ENCODE measurements at places on chromosomes 1 and 21.
A peak's percentile ranks its signal among the peaks of the same experiment; 100 is the strongest.

DNA sequence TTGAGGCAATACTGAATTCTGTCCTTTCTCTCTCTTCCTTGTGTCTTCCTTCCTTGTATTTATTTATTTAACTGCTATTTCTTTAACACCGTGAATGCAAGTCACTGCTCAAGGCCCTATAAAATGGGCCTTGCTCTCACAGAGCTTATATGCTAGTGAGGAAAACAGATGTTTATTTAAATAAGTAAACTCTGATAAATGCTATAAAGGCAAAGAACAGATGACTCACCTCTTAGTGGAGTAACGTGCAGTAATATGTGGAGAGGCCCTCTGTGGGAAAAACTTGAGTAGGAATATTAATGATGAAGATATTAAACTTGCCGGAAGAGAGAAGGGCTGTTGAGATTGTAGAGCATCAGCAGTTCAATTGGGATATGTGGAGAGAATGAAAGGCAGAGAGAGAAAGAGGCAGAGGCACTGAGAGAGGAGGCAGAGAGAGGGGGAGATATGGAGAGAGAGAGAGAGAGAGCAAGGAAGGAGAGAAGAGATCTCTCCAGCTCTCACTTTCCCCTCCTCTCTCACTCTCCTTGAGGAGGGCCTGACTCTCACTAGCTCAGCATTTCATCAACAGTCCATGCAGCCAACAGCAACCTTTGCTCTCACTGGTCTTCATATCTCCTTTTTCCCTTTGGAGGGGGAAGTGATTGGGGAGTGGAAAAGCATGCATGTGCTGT, 322.2 kb downstream of the LMX1A start:
- no peak for DNase-seq

GRCh38 chr21:15751546-15751945, 21.8 kb downstream of the USP25 start:
- no peak for DNase-seq

DNA sequence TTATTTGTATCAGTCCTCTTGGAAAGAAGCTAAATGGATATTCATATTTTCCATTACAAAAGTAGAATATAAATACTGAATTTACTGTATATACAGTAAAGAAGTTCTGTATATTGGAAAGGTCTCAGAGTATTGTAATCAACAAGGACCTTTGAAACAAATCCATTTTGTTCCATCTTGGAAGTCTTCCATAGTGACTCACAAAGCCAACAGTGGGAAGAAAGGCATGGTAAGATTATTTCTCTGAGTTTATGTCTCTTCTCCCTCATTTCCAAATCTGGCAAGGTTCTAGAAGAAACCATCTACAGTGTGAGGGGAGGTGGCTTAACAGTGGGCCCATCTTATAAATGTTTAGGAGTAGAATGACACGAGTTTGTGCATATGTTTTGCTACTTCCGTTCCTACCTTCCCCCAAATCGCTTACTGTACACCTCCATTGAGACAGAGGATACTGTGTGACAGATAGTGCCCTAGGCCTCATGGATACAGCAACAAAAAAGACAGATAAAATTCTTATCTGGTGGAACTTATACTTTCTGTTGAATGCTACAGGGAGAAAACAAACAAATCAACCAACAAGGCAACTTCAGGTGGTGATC, 22.1 kb upstream of the SSX2IP start:
- no peak for DNase-seq

DNA sequence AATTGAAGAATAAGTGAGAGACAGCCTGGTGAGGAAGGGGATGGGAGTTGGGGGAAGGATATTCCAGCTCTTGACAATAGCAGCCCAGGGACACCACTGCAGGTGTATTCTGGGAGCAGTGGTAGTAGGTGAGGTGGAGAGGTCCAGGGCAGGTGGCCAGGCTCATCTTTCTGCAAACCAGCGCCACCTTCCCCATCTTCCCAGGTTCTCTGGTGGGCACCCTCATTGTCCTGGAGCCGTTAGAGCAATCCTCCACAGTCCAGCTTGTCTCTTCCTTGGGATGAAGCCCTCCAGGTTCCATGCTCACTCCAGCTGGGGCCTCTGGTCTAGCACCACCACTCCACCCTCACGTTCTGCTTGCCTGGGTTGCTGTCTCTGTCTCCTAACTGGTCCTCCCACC, 97.0 kb downstream of the IER5 start:
- no peak for DNase-seq

DNA sequence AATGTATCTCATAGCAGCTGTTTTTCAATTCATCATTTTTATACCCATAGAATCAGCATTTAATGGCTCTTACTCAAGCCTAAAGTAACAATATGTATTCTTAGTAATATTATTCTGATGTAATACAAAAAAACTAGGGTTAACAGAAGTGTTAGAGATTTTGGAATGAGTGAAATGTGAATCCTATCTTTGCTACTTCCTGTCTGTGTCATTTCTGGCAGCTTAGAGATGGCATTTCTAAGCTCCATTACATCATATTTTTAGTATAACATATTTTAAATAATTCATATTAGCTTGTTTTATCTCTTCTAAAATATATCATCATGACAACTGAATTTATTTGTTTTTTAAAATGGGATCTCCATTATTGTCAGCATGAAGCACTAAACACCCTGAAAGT, 90.2 kb downstream of the LRRC7 start:
- no peak for DNase-seq

DNA sequence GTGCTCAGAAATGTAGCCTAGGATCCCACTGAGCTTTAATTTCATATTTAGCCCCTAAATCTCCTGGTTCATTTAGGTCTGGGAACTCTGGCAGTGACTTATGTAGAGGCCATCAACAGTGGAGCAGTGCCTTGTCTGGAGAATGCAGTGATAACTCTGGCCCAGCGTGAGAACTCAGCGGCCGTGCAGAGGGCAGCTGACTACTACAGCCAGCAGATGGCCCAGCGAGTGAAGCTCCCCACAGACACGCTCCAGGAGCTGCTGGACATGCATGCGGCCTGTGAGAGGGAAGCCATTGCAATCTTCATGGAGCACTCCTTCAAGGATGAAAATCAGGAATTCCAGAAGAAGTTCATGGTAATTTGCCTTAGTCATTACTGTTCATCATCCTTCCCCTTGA, 17.8 kb downstream of the GBP6 start:
- no peak for DNase-seq

DNA sequence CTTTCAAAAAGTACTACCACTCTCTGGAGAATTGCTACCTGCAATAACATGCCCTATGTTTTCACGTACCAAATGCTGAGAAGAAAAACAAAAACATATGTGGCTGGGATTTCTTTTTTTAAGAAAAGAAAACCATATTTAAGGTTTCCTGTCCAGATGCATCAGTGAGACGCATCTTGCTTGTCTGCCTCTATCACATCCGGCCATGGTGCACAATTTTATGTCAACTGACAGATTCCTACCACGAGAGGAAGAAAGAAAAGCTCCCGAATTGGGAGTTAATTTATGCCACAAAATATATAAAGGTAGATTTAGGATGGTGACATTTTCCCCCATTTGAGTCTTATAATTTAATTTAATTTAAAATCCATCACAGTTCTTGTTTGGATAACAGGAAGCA, 62.3 kb upstream of the COL24A1 start:
- no peak for DNase-seq

DNA sequence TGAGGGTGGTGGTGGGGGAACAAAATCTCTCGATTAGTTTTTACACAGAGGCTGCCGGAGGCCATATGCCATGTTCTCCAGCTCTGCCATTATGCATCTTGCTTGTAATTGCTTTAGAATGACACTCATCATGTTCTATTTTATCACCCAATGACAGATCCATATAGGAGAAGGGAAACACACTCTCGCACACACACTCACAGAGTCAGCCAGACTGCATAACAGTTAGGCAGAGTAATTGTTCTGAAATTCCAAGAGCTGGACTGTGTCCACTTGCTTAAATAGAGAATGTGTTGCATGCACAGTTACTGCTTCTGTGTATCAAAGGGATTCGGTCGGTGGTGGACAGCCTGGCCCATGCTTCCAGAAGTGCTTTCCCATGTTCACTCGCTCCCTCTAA, 30.6 kb downstream of the KCND3 start:
- no peak for DNase-seq

- peak; percentile 59 for DNase-seq
Measured at GRCh38 chr1:10210841-10211804, 753 bp downstream of the KIF1B start.

GRCh38 chr1:205339717-205340116, 17.0 kb downstream of the KLHDC8A start:
- DNase-seq = peak; percentile 78

- no peak for DNase-seq
Measured at GRCh38 chr1:147052677-147053076, 114.6 kb downstream of the NBPF12 start.

DNA sequence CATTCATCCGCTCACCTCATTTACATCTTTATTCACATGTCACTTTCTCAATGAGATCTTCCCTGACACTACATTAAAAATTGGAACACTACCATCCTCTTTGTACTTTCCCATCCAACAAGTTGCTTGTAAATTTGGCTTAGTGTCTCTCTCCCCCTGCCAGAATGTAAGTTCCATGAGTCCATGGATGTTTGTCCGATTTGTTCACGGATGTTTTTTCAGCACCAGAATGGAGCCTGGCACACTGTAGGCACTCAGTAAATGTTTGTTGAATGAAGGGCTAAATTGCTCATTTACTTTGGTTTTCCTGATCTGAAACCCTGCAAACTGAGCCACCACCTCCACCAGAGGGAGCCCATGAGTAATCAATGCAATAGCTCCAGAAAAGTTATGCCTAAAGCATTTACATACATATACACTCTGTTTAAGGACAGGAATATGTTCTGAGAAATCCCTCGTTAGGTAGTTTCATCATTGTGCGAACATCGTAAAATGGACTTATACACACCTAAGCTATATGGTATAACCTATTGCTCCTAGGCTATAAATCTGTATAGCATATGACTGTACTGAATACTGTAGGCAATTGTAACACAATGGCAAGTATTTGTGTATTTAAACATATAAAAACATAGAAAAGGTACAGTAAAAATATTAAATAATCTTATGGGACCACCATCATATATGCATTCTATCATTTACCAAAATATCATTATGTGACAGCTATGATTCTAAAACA, 2.8 kb upstream of the EYA3 start:
- DNase-seq = peak; percentile 88

GRCh38 chr1:233635765-233636502, 22.0 kb downstream of the KCNK1 start:
- no peak for DNase-seq

DNA sequence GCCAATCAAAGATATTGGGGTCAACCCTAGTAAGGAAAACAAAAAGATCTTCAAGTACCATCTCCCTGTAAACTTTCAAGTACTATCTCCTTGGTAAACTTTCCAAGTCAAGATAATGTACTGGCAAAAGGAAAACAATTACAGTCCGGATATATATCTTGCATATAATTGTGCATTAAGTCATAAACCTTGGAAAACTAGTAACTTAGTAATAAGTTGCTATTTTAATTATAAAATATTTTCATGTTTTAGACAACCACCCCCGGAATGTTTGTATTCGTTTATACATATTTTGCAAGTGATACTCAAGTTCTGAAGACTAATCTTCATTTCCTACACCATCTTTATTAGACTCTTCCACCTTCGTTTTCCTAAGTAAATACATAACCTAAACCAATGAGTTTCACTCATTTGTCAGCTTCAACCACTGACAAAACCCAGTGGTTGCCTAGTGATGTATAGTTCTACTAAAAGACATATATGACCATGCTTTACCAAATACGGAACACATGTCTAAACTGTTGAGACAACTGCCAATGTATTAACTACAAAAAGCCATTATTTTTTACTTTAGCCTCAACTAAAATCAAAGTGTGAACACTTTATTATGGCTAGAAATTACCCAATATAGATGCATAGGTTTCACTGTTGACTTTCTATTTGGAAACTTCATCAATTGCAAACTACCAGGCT, 1.7 kb downstream of the AKT3 start:
- DNase-seq = no peak

- DNase-seq = no peak
Measured at GRCh38 chr21:38664315-38664714, 141.4 kb upstream of the ETS2 start.

DNA sequence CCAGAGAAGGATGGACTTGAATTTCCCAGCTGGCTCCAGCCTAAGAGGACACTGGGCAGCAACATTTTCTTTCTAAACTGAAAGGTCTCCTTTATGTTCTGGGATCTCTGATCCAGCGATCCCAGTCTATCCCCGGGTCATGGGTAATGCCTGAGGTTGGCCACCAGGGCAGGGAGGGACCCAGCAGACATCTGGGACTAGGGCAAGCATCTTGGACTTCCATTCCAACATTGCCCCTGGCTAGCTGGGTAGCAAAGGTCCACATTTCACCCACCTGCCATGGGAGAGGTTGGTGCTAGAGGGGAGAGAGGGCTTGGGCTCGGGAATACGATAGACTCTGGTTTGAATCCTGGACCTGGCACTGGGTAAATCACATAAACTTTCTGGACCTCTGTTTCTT, 84.6 kb downstream of the LRRN2 start:
- DNase-seq = no peak

DNA sequence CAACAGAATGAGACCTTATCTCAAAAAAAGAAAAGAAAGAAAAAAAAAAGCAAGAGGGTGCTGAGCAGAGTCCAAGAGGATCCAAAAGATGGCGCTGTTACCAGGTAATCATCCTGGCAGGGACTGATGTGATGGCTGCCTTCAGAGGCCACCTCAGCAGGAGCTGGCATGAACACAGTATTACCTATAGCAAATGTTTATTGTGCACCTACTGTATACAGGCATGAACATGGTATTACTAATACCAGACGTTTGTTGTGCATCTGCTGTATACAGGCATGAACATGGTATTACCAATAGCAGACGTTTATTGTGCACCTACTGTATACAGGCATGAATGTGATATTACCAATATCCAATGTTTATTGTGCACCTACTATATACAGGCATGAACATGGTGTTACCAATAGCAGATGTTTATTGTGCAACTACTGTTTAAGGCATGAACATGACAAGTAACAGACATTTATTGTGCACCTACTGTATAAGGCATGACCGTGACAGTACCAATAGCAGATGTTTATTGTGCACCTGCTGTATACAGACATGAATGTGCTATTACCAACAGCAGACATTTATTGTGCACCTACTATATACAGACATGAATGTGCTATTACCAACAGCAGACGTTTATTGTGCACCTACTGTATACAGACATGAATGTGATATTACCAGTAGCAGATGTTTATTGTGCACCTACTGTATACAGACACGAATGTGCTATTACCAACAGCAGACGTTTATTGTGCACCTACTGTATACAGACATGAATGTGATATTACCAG, 115.1 kb upstream of the TMEM51 start:
- peak; percentile 48 for DNase-seq

GRCh38 chr1:7209336-7209735, 424.1 kb downstream of the CAMTA1 start:
- no peak for DNase-seq

- DNase-seq = no peak
Measured at GRCh38 chr1:198128533-198128932, 28.3 kb upstream of the NEK7 start.

GRCh38 chr1:156892190-156893047, 1.1 kb upstream of the PEAR1 start:
- peak; percentile 91 for DNase-seq

DNA sequence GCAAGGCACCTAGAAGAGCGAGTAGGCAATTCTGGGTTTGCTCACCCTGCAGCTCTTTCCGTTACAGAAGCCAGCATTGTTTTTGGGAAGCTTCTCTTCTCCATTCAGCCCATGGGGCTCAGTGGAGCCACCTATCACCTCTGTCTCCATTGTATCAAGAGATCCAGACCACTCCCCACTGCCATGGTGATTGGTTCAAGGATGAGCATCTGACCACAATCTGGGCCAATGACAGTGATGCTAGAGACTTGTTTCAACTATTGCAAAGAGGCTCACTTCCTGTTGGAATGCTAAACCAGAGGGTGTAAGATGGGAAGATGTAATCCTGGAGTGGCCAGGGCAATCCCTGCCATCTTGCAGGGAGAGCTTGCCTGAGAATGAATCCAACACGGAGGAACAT, 6.6 kb downstream of the SPATA21 start:
- DNase-seq = no peak

All from activated CD8-positive, alpha-beta memory T cell treated with anti-CD3 and anti-CD28 coated beads, Interleukin-2, amount 10 ng/mL, durations not matched to agents 7 days and 5 days (primary cell).